ENCODE measurements at places on chromosomes 5 and 9. TPM values are rescaled to one million over a fixed set of nuclear protein-coding genes. Genes with fewer than 3 reads are reported as not detected.

GRCh38 chr5:178123094-178123965, 7.5 kb upstream of the RMND5B start:
- no peaks in the 10 kb centered on the region for H3K36me3 ChIP-seq
- peaks cover 10% of the 10 kb centered on the region for H3K27me3 ChIP-seq
- H3K4me3 ChIP-seq: no peak overlapping the region
- H3K4me1 ChIP-seq: no peaks in the 10 kb centered on the region
- DNase-seq: no peak
- H3K27ac ChIP-seq: no peak overlapping the region

DNA sequence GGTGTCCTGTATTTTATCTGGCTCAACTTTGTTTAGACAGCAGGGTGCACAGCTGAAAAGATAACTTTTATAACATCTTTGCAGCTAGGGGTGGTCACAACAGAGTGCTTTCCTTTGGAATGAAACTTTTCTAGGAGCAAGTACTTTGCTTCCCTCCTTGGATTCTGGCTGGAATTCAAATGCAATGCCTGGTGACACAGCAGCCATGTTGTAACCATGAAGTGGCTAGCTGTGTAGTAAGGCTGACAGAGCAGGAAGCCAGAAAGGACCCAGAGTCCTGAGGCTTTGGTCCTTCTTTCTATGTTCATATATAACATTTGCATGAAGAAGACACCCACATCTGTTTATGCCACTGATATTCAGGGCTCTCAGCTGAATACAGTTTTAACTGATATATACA, 48.1 kb downstream of the TENT4A start:
- H3K4me3 ChIP-seq: no peak overlapping the region
- no peak overlapping the region for H3K27ac ChIP-seq
- peaks cover 30% of the 10 kb centered on the region for H3K36me3 ChIP-seq
- DNase-seq: no peak
- H3K27me3 ChIP-seq: peaks cover 2% of the 10 kb centered on the region

DNAJC18 gene
- 20.4 TPM for total RNA-seq

CDO1 gene
- total RNA-seq: 0.30 TPM

TNFSF8 gene
- not detected for total RNA-seq

Data from HFFc6 (cell line).